CD8-positive, alpha-beta memory T cell (primary cell): ENCODE measurements at places on chromosomes 2 and 18. TPM values are rescaled to one million over a fixed set of nuclear protein-coding genes. Genes with fewer than 3 reads are reported as not detected.

DNA sequence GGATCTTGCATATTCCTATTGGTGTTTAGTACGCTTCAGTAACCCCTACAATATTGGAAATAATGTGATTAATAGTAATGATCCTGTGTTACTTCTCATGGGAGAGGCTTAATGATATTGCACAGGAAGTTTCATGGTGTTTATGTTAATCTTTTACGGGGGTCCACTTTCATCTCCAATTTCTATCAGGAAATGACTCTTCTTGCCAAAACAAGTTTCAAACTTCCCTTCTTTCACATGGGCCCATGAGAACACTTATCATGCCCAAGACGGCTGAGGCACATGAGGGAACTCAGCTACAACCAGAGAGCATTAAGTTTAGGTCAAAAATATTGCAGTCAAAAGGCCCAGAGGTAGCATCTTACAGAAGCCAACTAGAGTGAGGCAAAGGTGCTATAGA is 7.6 kb downstream of the ERBB4 start:
- no peak for DNase-seq

DNA sequence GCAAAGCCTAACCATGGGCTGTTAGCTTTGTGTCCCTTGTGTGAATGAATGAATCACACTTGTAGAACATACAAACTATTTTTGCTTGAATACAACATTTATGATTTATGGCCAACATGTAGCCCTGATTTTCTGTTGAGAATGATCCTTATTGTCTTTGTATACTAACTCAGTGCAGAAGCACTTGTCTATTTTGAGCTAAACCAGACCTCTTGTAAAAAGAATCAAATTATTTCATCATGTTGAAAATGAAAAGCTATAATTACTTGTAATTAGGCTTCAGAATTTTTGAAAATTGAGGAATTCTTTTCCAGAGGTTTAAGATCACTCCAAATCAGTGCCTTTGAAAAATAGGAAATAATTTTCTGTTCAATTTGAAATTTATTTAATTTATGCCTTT is 85.9 kb downstream of the ZNF407 start:
- no peak for DNase-seq

DNA sequence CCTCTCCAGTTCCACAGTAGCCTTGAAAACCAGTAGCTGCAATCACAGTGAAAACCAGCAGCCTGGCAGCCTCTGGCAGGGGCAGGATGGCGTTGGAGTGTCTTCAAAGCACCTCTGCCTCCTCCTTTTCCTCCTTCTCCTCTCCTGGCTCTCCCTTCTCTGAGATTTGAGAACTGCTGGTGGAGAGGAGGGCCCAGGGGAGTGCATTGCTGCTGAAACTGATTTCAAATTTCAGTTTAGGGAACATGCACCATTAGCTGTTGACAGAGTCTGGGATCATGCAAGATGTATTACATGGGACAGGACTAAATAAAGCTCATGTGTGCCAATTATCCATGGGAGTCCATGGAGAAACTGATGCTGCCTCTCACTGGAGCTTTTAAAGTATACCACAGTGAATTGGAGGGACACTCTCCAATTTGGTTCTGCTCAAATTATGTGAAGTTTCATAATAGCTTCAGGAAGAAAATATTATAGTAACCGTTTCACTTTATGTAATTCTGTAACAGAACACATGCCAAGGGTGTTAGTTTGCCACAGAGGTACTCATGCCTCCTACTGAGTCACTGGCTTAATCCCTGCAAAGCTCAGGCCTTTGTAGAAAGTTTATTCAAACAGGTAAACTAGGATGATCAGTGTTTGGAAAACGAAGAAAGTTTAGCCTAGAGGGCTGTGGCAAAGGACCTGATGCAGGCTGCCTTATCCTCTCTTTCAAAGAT is 146.1 kb downstream of the PRPF40A start:
- DNase-seq, result no peak

- no peak for DNase-seq
Observed at GRCh38 chr18:50151926-50152325, 43.0 kb downstream of the MYO5B start.

Gene DNMT3A
- 77.9 TPM for total RNA-seq
